ENCODE measurements at places on chromosomes 12 and 14.

- no peak for DNase-seq
These were observed 31.9 kb downstream of the FZD10 start for GRCh38 chr12:130194154-130194553.

DNA sequence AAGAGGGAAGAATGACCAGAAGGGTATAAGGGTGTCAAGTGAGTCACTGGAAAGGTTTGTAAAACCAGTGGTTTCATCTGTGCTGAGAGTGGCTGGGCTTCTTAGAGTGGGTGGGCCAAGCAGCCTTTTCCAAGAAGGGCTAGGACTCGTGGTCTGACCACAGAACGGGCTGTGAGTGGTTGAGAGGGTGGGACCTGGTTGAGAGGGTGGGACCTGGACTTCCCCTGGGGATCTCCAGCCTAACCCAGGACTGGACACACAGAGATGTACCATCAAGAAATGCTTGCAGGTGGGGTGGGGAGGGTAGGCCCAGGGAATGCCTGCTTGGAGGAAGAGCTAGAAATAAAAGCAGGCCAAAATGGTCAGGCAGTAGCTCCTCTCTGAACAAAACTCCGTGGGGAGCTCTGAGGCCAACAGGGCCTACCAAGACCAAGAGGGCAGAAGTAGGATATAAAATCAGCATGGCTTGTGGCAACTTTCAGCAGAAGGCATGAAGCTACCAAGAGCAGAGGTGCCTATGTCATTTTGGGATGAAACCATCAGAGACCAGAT, 140.5 kb downstream of the FOXN3 start:
- DNase-seq, result no peak

DNA sequence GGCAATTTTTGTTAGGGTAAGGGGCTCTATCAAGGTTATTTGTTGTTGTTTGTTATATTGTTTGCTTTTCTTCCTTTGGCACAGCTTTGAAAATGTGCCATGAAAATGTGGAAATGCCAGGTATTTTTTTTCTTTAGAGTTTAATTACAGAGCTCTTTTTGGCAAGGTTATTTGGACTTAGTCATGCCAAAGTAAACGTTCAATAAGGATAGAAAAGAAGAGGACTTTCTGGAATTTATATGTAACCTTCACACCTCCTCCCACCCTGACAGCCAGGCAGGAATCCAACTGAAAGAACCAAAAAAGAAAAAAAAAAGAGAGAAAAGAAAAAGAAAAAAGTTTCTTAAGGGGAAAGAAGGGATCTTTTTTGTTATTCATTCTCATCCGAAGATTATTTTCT, 217.8 kb downstream of the KITLG start:
- peak; percentile 30 for DNase-seq

- DNase-seq, result no peak
These were observed 30.9 kb downstream of the NT5DC3 start for GRCh38 chr12:103810111-103810510.

GRCh38 chr12:123893276-123893675, 79.4 kb downstream of the CCDC92 start:
- no peak for DNase-seq

GRCh38 chr12:22856178-22856577, 231.2 kb downstream of the ETNK1 start:
- peak; percentile 69 for DNase-seq

- DNase-seq, result no peak
These were observed 24.6 kb downstream of the FAM222A start for GRCh38 chr12:109738209-109738608.

- no peak for DNase-seq
These were observed 18.1 kb downstream of the JAG2 start for GRCh38 chr14:105150368-105151083.

DNA sequence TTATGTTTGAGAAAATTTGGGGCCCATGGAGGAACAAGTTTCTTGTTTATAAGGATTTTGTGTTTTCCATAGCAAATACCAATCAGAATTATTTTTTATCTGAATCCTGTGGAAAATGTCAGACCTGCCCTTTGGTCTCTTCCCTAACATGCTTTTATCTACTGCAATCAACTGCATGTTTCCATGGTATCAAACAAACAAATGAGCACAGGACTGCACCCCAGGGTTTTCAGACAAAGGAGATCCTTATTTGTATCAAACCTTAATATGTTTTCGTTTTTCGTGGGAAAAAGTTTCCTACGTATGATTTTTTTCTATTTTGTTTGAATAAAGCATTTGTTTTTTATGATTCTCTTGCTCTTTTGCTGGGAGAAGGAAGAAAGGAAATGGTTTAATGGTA, 91.1 kb downstream of the GPR135 start:
- no peak for DNase-seq

DNA sequence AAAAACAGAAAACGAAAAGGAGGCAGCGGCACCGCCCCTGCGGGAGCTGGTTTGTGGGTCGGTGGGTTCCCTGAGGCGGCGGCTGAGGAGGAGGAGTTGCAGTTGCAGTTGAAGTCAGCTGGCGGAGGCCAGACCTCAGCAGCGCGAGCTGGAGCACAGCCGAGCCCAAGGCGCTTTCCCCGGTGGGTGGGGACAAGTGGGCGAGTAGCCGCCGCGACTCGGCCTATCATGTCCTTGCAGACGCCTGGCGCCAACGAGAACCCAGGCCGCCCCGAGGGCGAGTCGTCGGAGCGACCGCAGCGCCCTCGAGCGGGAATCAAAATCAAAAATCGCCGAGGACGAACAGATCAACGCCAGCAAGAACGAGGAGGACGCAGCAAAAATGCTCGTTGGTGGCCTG, 12.7 kb upstream of the CLEC1A start:
- DNase-seq, result no peak

GRCh38 chr12:90562671-90563070, 392.3 kb downstream of the CCER1 start:
- DNase-seq, result no peak

DNA sequence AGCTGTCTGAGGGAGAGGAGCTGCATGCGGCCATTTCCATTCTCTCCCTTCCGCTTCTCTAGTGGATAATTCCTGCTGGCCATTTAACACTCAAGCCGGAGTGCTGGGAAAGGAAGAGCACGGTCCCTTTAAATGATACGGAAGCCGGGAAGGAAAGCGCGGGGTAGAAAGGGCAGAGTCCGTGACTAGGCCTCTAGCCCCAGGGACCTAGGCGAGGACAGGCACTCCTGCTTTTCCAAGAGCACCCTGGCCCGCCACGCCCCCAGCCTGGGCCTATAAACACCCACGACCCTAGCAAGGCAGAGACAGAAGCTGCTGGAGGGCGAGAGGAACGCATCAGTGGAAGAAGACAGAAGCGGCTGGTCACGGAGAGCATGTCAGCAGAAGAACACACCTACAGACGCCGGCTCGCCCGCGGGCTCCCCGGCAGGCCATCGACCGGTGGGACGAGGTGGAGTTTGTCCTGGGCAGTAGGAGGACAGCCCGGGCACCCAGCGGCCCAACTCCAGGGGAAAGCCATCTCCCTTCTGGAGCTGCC, 1206.6 kb upstream of the TMEM132C start:
- DNase-seq, result no peak

DNA sequence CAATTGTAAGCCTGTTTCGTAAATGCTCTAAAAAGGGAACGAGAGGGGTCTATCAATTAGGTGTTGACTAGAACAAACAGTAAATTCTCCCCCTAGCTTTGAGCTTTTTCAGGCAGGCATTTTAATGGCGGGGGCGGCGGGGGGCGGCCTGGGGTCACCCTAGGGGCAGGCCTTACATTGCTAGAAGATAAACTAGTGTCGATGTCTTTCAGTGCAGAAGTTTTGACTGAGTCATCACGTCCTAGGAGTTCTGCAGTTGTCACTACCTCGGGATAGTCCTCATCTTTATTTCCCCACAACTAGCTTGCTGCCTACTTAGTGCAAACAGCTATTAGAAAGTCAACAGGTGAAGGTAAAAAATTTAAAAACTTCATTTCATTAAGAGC, 1.6 kb downstream of the ATP6V1D start:
- DNase-seq, result no peak

DNA sequence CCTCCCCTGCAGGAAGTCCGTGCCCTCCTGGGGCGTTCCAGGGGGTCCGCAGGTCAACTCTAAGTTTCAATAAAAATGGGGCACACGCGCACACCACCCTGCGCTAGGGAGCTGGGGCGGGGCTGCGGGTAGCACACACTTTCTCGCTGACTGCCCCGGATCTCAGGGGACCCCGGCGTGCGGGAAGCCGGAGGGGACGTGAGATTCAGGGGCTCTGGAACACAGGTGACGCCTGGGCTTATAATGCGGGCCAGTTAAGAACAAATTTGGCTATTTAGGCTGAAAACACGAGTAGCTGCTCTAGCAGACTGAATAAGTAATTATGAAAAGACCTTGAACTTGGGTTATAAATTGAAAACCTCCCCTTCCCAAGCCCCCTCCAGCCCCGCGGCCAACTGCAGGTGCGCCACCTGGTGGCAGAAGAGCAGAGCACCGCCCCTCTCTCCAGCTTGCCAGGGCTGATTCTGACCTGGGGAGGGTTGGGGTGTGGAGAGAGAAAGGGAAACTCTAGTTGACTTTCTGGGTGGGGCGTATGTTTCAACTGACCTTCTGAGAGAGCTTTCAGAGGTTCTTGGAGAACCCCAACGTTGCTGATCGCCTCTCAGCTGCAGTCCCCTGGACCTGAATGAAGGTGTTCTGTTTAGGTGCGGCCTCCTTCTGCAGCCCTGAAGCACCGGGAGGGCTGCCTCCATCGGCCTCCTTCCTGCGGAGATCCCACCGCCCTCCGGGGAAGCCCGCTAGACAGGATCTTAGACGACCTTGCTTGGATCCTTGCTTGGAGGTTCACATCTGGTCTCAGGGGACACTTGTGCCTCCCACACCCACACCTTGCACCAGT, 118.4 kb upstream of the EVL start:
- no peak for DNase-seq

- no peak for DNase-seq
These were observed 41.8 kb downstream of the ARF6 start for GRCh38 chr14:49934646-49935045.

- DNase-seq, result no peak
These were observed 2.5 kb upstream of the ATP2B1 start for GRCh38 chr12:89710873-89711750.

GRCh38 chr12:130675791-130676190, 40.3 kb downstream of the RIMBP2 start:
- no peak for DNase-seq

GRCh38 chr14:67928375-67928774, 108.8 kb downstream of the RAD51B start:
- no peak for DNase-seq

DNA sequence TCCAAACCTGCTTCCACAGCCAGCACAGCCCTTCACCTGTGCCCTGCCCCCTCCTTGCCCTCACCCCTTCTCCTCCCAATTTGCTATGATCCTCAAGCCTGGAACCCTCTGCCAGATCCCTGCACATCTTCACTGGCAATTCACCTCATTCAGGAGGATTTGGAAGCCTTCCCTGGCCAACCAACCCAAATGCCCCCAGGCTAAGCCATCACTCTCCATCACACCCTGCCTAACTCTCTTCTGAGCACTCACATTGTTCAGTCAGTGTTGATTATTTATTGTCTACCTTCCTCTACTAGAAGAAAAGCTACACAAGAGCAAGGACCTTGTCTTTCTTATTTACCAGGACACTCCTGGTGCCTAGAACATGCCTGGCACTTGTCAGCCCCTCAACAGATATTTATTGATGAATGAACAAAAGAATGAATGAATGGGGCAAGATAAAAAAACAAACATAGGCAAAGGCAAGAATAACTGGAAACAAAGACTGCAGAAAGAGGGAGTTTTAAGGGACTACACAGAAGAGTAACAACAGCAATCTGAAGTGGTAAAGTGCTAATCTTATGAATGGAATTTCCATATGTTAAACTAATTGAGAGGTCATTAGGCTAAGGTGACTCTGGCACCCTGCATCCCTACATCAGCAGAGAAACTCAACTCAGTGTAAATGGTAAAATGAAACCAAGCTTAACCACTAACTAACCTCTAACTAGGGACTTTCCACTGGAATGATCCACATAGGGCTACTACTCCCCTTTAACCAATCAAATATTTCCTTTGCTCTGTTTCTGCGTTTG, 33.4 kb downstream of the TMTC1 start:
- DNase-seq, result no peak

DNA sequence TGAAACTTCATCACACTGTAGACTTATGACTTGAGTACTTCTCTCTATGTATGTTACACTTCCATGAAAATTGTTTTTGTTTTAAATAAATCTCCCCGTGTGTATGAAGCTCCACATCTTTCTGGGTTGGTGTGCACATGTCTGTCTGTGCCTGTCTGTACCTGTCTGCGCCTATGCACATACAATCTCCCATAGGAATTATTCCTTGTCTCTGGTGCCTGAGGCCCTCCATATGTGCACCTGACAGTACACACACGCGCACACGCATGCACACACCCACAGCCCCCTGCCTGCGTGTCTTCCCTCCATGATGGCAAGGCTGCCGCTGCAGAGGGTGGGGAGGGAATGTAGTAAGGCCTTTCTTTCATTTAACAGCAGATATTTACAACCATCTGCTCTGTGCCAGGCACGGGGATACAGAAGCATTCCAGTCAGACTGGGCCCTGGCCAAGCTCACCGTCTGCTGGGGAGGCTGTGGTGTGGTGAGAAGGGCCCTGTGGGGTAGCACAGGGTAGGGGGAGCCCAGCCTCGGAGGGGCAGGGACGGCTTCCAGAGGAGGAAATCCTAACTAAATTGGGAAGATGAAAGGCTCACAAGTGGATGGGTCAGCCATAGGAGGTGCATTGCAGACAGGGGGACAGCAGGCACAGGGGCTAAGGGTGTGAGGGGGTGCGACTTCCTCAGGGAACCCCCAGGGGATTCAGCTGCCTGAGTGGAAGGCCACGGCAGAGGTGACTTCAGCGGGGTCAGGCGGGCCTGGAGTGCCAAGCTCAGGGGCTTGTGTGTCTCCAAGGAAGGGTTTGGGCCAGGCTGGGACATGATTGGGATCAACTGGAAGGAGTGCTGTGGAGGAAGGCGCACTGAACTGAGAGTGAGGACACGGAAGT, 26.1 kb downstream of the KRT8 start:
- DNase-seq, result no peak

- DNase-seq, result no peak
These were observed 184.8 kb downstream of the PIK3C2G start for GRCh38 chr12:18446061-18446644.

GRCh38 chr12:55703901-55704761, 3.6 kb downstream of the ITGA7 start:
- peak; percentile 78 for DNase-seq

DNA sequence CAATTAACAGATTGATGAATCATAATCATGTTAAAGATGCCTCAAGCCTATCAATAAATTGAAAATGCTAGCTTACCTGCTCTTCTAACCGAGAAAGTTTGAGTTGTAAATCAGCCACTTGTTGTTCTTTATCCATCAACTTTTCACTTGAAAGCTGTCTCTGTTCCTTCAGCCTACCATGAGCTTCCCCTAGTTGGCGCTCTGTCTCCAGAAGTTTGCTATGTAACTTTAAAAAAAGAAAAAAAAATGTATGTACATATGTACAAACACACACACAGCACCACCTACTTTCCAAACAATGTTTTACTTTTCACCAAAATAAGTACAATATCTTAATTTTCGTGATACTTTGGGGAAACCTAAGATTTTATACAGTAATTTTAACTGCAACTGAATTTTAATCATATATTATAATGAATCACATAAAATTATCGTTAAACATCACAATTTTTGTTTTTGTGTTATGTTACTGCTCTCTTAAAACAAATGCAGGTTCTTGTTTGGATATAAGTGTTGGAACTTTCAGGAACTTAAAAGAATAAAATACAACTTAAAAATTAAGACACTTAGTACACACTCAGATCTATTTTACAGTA, 101.2 kb downstream of the EEA1 start:
- peak; percentile 57 for DNase-seq

- DNase-seq, result no peak
These were observed 24.7 kb downstream of the SYNE2 start for GRCh38 chr14:63877550-63877939.

GRCh38 chr14:63542231-63542999, 762 bp downstream of the PPP2R5E start:
- DNase-seq, result no peak

Data from fibroblast of the aortic adventitia (primary cell).